ENCODE measurements at places on chromosomes 12 and 14. TPM values are rescaled to one million over a fixed set of nuclear protein-coding genes. Genes with fewer than 3 reads are reported as not detected.
A peak's percentile ranks its signal among the peaks of the same experiment; 100 is the strongest.

DNA sequence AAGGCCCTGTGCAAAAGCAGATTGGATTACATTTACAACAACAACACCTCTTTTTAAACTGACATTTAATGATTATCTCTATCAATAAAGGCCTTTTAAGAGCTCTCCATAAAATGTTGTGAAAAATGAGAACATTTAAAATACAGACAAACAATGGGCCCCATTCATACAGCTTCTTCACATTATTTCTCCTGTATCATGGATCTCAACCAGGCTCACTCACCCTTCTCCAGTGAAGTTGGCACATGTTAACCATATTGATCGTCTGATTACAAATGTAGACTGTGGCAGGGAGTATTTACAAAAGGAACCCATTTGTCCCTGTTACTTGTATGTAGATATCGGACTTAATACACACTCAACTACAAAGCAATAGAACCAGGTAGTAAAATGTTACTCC, 220.2 kb upstream of the BTG1 start:
- no peaks in the 10 kb centered on the region for H3K27me3 ChIP-seq
- no peak overlapping the region for H3K27ac ChIP-seq
- H3K4me1 ChIP-seq: peaks cover 32% of the 10 kb centered on the region
- H3K4me3 ChIP-seq: no peak overlapping the region

DNA sequence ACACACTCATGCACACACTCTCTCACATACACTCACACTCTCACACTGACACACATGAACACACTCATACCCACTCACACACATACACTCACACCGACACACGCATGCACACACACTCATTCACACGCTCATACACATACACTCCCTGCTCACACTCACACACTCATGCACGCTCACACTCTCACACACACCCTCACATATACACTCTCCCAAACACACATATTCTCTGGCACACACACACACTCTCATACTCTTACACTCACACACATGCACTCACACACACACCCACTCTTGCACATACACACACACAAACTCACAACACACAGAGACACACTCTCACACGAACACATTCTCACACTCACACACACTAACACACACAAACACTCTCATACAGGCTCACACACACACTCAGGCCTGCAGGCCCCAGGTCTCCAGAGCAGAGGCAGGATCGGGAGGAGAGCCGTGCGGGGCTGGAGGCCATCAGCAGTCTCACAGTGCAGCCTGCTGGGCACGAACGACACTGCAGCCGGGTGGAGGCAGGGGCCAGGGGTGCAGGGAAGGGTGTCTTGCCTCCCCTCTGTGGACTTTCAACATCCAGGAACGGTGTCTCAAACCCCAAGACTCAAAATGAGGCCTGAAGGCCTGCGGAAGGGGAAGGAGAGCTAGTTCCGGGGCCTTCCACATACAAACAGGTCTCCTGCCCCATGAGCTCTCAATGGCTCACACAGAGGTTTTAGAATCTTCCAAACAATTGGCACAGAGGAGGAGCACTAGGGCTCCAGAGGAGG, 148.7 kb downstream of the ANO2 start:
- no peak overlapping the region for H3K27ac ChIP-seq
- no peaks in the 10 kb centered on the region for H3K4me1 ChIP-seq
- no peaks in the 10 kb centered on the region for H3K36me3 ChIP-seq
- H3K4me3 ChIP-seq: no peak overlapping the region
- DNase-seq: peak; percentile 44

DNA sequence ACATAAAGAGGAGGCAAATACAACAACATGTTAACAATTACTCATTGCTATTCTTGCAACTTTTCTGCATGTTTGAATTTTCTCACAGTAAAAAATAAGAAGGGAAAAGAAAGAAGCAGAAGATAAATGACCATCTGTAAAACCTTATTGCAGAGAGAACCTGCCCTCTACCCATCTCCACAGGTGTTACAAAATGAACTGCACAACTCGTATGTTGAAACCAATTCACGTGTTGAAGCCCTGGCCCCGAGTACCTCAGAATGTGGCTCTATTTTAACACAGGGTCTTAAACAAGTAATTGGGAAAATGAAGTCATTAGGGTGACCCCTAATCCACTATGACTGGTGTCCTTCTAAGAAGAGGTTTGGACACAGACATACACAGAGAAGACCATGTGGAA, 39.5 kb downstream of the FOXN3 start:
- no peak for DNase-seq
- H3K36me3 ChIP-seq: no peaks in the 10 kb centered on the region
- H3K27me3 ChIP-seq: no peaks in the 10 kb centered on the region
- H3K4me1 ChIP-seq: no peaks in the 10 kb centered on the region
- no peak overlapping the region for H3K4me3 ChIP-seq

GRCh38 chr12:70444903-70445302, 78.8 kb downstream of the KCNMB4 start:
- no peak overlapping the region for H3K27ac ChIP-seq
- no peak overlapping the region for H3K4me3 ChIP-seq
- peaks cover 43% of the 10 kb centered on the region for H3K4me1 ChIP-seq
- no peak for DNase-seq
- peaks cover 9% of the 10 kb centered on the region for H3K36me3 ChIP-seq

The PRB2 gene
- total RNA-seq: not detected

DNA sequence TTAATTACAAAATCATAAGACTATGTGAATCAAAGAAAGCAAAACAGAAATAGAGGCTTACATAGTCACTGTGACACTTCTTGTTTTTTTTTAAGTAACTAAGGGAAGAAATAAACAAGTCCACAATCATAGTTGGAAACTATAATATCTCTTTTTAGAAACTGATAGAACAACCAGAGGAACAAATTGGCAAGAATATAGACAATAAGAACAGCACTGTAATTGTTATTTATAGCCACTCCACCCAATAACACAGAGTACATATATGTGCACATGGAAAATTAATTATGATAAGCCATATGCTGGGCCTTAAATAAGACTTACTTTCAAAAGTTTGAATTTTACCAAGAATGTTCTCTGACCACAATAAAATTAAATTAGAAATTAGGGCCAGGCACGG, 101.1 kb downstream of the PLEKHG7 start:
- H3K27me3 ChIP-seq: no peaks in the 10 kb centered on the region
- no peaks in the 10 kb centered on the region for H3K4me1 ChIP-seq
- no peak overlapping the region for H3K4me3 ChIP-seq
- no peak overlapping the region for H3K27ac ChIP-seq
- DNase-seq: no peak
- no peaks in the 10 kb centered on the region for H3K36me3 ChIP-seq

The PTPN21 gene
- 10.0 TPM for total RNA-seq

- no peaks in the 10 kb centered on the region for H3K27me3 ChIP-seq
- H3K27ac ChIP-seq: no peak overlapping the region
- no peaks in the 10 kb centered on the region for H3K4me1 ChIP-seq
- H3K4me3 ChIP-seq: no peak overlapping the region
Measured at GRCh38 chr14:88181072-88181471, 142.0 kb downstream of the KCNK10 start.

GRCh38 chr12:50840809-50841487, 1.8 kb upstream of the TMPRSS12 start:
- H3K4me3 ChIP-seq: no peak overlapping the region
- H3K27ac ChIP-seq: no peak overlapping the region
- no peak for DNase-seq
- no peaks in the 10 kb centered on the region for H3K4me1 ChIP-seq
- no peaks in the 10 kb centered on the region for H3K36me3 ChIP-seq
- H3K27me3 ChIP-seq: no peaks in the 10 kb centered on the region

Measured in Calu3 (cell line).